Dorsolateral prefrontal cortex (tissue), 122 donors: ENCODE measurements at places on chromosomes 12 and 14. TPM values are rescaled to one million over a fixed set of nuclear protein-coding genes. Genes with fewer than 3 reads are reported as not detected.

The TAS2R46 gene
- 3.1 TPM for total RNA-seq

The FAM186B gene
- total RNA-seq = 0.14 TPM

The HOXC9 gene
- not detected for total RNA-seq

The BDKRB1 gene
- not detected for total RNA-seq

The OAS2 gene
- 5.0 TPM for total RNA-seq

The OVCH1 gene
- 2.2 TPM for total RNA-seq

The PKP2 gene
- 8.4 TPM for total RNA-seq

The MYBPC1 gene
- 38.1 TPM for total RNA-seq

The TMEM229B gene
- total RNA-seq = 22.0 TPM

The CCDC177 gene
- 10.3 TPM for total RNA-seq
